ENCODE measurements at places on chromosomes 3 and 15. TPM values are rescaled to one million over a fixed set of nuclear protein-coding genes. Genes with fewer than 3 reads are reported as not detected.
A peak's percentile ranks its signal among the peaks of the same experiment; 100 is the strongest.

DNA sequence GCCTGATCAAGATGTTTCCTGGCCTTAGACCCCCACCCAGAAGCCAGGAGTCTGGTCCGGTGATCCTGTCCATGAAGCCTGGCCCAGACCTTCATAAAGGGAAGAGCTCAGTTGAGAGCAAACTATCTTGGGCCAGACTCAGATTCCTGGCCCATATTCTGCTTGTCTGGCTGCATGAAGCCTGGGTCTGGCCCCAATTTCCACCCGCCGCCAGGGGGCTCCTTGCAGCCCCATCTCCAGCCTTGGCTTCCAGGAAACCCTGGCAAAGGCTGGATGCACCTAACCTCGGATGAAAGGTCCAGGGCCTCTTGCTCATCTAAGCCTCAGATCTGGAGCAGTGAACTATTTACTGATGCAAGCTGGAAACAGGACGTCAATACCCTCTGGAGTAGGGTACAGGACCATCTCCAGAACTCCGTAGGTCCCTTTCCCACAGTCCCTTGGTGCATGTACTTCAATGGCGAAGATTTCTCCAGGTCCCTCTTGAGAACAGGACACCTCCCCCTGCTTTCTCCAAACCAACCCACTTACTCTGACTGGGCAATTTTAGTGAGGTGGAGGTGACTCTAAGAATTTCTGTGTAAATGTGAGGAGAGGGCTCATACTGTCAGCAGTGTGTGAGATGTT is 5.6 kb downstream of the FOXL2 start:
- no peak overlapping the region for H3K4me3 ChIP-seq
- H3K4me1 ChIP-seq: peaks cover 54% of the 10 kb centered on the region
- peaks cover 3% of the 10 kb centered on the region for H3K36me3 ChIP-seq
- DNase-seq: peak; percentile 45
- H3K27me3 ChIP-seq: peaks cover 90% of the 10 kb centered on the region
- no peak overlapping the region for H3K27ac ChIP-seq

DNA sequence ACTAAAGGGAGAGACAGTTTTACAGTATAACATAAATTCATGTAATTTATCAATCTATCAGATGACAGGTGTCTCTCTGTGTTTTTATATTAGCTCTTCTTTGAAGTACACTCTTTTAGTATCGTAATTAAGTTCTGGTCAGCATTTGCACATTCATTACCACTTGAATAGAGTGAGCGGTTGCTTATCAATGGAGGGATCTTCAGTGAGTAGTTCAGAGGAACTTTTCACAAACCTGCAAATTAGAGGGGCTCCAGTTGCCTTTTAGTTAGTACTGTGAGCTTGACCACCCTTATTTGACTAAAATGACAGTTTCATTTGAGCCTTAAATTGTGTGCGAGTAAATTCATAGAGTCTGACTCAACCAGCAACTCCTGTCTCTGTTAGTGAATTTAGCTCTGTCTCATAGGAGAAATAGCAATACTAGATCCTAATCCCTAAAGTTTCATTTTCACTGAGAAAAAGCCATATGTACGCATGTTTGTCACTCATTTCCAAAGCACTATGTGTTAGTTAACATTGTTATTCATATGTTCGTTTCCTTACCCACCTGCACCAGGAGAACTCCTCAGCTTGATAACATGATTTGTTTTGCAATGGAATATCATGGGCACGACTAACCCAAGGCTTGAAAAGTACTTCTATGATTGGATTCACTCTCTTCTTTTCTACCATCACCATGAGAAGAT is 57.5 kb upstream of the ZBED2 start:
- peaks cover 17% of the 10 kb centered on the region for H3K4me1 ChIP-seq
- H3K27me3 ChIP-seq: no peaks in the 10 kb centered on the region
- no peak for DNase-seq
- peak overlapping the region; percentile 91 for H3K27ac ChIP-seq
- peaks cover 20% of the 10 kb centered on the region for H3K36me3 ChIP-seq

CCR4 gene
- total RNA-seq: 112 TPM

- no peaks in the 10 kb centered on the region for H3K27me3 ChIP-seq
- peaks cover 58% of the 10 kb centered on the region for H3K4me1 ChIP-seq
- peak; percentile 29 for DNase-seq
Observed at GRCh38 chr3:36991923-36992805, 767 bp downstream of the EPM2AIP1 start.

GRCh38 chr15:80774486-80774885 is 4.7 kb upstream of the CEMIP start:
- H3K27ac ChIP-seq: no peak overlapping the region
- peaks cover 1% of the 10 kb centered on the region for H3K4me1 ChIP-seq
- peaks cover 37% of the 10 kb centered on the region for H3K27me3 ChIP-seq
- no peaks in the 10 kb centered on the region for H3K36me3 ChIP-seq
- no peak for DNase-seq

DNA sequence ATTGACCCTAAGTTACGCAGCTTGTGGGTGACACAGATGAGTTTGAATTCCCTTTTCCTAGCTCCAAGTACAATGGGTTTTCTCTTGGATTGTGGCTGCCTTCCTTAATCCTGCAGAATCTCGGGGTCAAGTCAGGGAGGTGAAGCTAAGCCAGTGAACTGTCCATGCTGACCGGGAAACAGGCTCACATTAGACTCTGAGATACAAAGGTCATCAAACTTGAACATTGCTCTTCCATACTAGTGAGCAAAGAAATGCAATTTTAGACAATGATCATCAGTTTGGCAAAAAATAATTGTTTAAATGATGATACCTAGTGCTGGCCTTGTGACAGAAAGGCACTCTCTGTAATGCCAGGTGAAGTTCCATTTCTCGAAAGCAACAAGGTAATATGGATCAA is 31.6 kb downstream of the SLC6A1 start:
- H3K27ac ChIP-seq: no peak overlapping the region
- H3K27me3 ChIP-seq: peaks cover 19% of the 10 kb centered on the region
- no peak for DNase-seq
- no peak overlapping the region for H3K4me3 ChIP-seq
- H3K36me3 ChIP-seq: peaks cover 1% of the 10 kb centered on the region
- H3K4me1 ChIP-seq: no peaks in the 10 kb centered on the region

GRCh38 chr3:31137718-31138465 is 243.4 kb upstream of the GADL1 start:
- no peaks in the 10 kb centered on the region for H3K36me3 ChIP-seq
- no peak for DNase-seq
- H3K4me3 ChIP-seq: no peak overlapping the region
- H3K27ac ChIP-seq: no peak overlapping the region
- no peaks in the 10 kb centered on the region for H3K4me1 ChIP-seq

GRCh38 chr3:41462103-41462691 is 262.9 kb downstream of the CTNNB1 start:
- no peaks in the 10 kb centered on the region for H3K4me1 ChIP-seq
- H3K27ac ChIP-seq: no peak overlapping the region
- no peak overlapping the region for H3K4me3 ChIP-seq
- no peaks in the 10 kb centered on the region for H3K27me3 ChIP-seq
- no peak for DNase-seq
- H3K36me3 ChIP-seq: no peaks in the 10 kb centered on the region

FETUB gene
- not detected for total RNA-seq

GRCh38 chr3:14795996-14796395 is 22.8 kb upstream of the FGD5 start:
- no peaks in the 10 kb centered on the region for H3K36me3 ChIP-seq
- H3K4me3 ChIP-seq: no peak overlapping the region
- H3K4me1 ChIP-seq: no peaks in the 10 kb centered on the region
- no peaks in the 10 kb centered on the region for H3K27me3 ChIP-seq

DNA sequence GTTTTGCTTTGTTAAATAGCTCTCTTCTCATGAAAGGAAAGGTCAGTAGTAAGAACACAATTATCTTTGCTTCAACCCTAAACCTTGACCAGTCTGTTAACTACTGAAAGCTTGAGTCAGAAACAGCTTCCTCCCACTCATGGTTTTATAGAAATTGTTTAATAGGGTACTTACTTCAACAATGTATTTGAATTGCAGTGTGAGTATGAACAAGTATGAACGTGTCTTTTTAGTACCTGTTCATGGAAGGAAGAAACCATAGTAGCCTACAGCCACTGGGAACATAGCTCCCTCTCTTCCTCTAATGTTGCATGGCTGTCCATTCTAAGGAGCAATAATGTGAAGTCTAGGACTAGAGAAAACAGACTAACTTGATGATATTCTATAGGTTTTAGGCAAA is 311.0 kb downstream of the MCTP2 start:
- no peak overlapping the region for H3K4me3 ChIP-seq
- H3K27me3 ChIP-seq: peaks cover 25% of the 10 kb centered on the region
- no peak for DNase-seq
- no peaks in the 10 kb centered on the region for H3K36me3 ChIP-seq

DNA sequence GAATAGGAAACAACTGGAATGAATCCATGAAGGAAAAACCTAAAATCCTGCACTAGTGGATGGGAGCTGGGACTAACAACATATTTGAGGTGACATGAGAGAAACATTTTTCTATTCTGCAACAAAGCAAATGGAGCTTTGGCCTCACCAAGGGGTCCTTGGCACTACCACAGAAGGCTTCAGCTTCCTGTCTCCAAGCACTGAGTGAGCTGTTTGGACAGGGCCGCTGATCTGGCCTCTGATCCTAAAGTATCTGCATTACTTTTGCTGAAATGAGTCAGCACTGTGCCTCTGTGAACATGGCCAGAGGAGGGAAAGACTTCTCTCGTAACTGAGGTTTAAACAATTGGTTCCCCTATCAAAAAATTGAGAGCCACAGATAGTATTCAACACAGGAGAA is 9.0 kb downstream of the ARPP21 start:
- no peaks in the 10 kb centered on the region for H3K36me3 ChIP-seq
- no peak overlapping the region for H3K4me3 ChIP-seq
- no peak overlapping the region for H3K27ac ChIP-seq
- DNase-seq: no peak

DNA sequence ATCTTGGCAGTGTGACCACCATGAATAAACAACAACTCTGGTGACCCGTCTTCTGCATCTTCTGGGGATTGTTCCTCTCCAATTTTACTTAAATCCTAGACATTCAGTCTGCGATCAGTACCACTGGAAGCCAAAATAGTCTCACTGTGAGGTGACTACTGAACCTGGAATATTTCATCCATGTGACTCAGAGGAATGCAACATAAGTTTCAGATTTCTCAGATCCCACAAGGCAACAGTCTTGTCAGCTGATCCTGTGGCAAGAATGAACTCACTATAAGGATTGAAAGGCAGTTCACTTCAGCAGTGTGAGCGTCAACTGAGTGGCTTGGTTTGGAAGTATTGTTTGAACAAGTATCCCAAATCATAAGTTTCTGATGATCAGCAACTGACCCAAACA is 13.2 kb downstream of the NSUN3 start:
- no peak overlapping the region for H3K27ac ChIP-seq
- H3K4me3 ChIP-seq: no peak overlapping the region
- no peak for DNase-seq

RBPMS2 gene
- total RNA-seq: 0.14 TPM

TUSC7 gene
- not detected for total RNA-seq

CADPS gene
- total RNA-seq: not detected

DNA sequence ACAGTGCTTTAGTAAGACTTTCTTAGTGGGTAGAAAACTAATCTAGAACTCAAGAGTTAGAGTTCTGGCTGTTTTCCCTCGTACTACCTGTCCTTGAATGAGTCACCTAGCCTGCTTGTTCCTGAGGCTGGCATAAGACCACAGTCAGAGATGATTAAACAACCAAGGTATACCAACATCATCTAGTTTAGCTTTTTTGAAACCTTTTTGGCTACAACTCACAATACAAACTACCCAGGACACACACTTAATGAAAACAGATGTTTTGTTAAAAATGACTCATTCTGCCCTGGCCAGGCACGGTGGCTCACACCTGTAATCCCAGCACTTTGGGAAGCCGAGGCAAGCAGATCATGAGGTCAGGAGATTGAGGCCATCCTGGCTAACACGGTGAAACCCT is 4.6 kb downstream of the MCCC1 start:
- H3K4me1 ChIP-seq: peaks cover 44% of the 10 kb centered on the region
- no peaks in the 10 kb centered on the region for H3K27me3 ChIP-seq
- H3K4me3 ChIP-seq: no peak overlapping the region
- peaks cover 4% of the 10 kb centered on the region for H3K36me3 ChIP-seq

GRCh38 chr3:88997260-88997659 is 110.2 kb upstream of the EPHA3 start:
- H3K4me1 ChIP-seq: no peaks in the 10 kb centered on the region
- H3K27ac ChIP-seq: no peak overlapping the region
- no peak for DNase-seq
- no peaks in the 10 kb centered on the region for H3K27me3 ChIP-seq

All from activated T-cell treated with anti-CD3 and anti-CD28 coated beads, Interleukin-2, amount 50 U/mL, for 72 hours (primary cell).